ENCODE measurements at places on chromosomes 2 and 18. TPM values are rescaled to one million over a fixed set of nuclear protein-coding genes. Genes with fewer than 3 reads are reported as not detected.

Gene CDH2
- total RNA-seq = 234 TPM

Gene RPL37A
- total RNA-seq = 3,339 TPM

Gene TAF1B
- total RNA-seq = 36.8 TPM

Gene BCL11A
- total RNA-seq = 2.3 TPM

GRCh38 chr2:182941919-182942318 lies 75.5 kb upstream of the FRZB start:
- H3K36me3 ChIP-seq = peaks cover 25% of the 10 kb centered on the region
- H3K27me3 ChIP-seq = no peaks in the 10 kb centered on the region
- peaks cover 12% of the 10 kb centered on the region for H3K4me1 ChIP-seq

DNA sequence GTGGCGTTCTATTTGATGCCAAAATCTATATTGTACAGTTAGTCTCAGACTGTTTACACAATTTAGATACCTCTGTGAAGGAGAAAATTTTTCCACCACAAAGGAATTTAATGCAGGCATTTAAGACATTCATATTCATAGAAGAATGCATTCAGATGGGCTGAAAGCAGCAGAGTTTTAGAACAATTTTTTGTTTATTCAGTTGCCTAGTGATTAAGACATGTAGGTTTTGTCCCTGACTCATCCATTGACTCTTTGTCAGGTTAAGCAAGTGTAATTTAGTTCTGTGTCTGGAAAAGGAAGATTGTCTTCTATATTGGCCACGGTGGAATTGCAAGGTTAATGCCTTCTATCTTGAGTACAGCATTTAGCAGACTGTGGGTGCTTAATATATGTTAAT lies 515.0 kb downstream of the PARD3B start:
- no peak overlapping the region for H3K27ac ChIP-seq
- H3K27me3 ChIP-seq = no peaks in the 10 kb centered on the region
- peaks cover 10% of the 10 kb centered on the region for H3K4me1 ChIP-seq
- peaks cover 16% of the 10 kb centered on the region for H3K36me3 ChIP-seq

- H3K4me1 ChIP-seq = no peaks in the 10 kb centered on the region
- no peaks in the 10 kb centered on the region for H3K36me3 ChIP-seq
- H3K4me3 ChIP-seq = no peak overlapping the region
- H3K27me3 ChIP-seq = no peaks in the 10 kb centered on the region
- H3K27ac ChIP-seq = no peak overlapping the region
- DNase-seq = no peak
Observed at GRCh38 chr2:223075301-223076270, 23.6 kb downstream of the KCNE4 start.

GRCh38 chr2:43707255-43708015 lies 31.2 kb upstream of the C1GALT1C1L start:
- DNase-seq = no peak
- H3K27me3 ChIP-seq = no peaks in the 10 kb centered on the region
- no peaks in the 10 kb centered on the region for H3K36me3 ChIP-seq
- H3K4me1 ChIP-seq = no peaks in the 10 kb centered on the region

GRCh38 chr2:132477962-132478361 lies 61.4 kb downstream of the GPR39 start:
- no peak overlapping the region for H3K27ac ChIP-seq
- DNase-seq = no peak
- no peaks in the 10 kb centered on the region for H3K4me1 ChIP-seq

DNA sequence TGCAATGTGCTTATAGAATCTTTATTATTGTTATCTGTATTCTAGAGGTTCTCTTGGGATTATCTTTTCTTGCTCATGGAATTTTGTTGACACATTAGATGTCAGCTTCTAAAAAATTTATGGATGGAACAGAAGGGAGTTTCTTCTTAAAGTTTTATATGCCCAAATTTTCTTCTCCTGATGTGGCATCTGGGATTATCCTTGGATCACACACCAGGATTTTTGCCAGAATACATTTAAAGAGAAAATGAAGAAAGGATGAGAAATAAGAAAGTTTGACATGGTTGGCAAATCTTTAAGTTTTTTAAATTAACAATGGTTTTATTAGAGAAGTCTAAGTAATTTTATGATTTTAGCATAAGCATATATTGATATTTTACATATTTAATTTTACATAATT lies 706.7 kb upstream of the TMEFF2 start:
- no peak overlapping the region for H3K27ac ChIP-seq
- H3K36me3 ChIP-seq = no peaks in the 10 kb centered on the region
- H3K4me1 ChIP-seq = no peaks in the 10 kb centered on the region
- no peak overlapping the region for H3K4me3 ChIP-seq
- no peaks in the 10 kb centered on the region for H3K27me3 ChIP-seq
- no peak for DNase-seq

GRCh38 chr18:36805105-36805504 lies 23.7 kb downstream of the TPGS2 start:
- no peak overlapping the region for H3K4me3 ChIP-seq
- no peak for DNase-seq
- H3K27ac ChIP-seq = no peak overlapping the region
- no peaks in the 10 kb centered on the region for H3K27me3 ChIP-seq
- peaks cover 4% of the 10 kb centered on the region for H3K4me1 ChIP-seq
- peaks cover 48% of the 10 kb centered on the region for H3K36me3 ChIP-seq

All from neural crest cell (in vitro differentiated cells).